ENCODE measurements at places on chromosomes 3 and 15.

- DNase-seq: no peak
Measured at GRCh38 chr15:66757521-66757920, 55.5 kb downstream of the SMAD6 start.

DNA sequence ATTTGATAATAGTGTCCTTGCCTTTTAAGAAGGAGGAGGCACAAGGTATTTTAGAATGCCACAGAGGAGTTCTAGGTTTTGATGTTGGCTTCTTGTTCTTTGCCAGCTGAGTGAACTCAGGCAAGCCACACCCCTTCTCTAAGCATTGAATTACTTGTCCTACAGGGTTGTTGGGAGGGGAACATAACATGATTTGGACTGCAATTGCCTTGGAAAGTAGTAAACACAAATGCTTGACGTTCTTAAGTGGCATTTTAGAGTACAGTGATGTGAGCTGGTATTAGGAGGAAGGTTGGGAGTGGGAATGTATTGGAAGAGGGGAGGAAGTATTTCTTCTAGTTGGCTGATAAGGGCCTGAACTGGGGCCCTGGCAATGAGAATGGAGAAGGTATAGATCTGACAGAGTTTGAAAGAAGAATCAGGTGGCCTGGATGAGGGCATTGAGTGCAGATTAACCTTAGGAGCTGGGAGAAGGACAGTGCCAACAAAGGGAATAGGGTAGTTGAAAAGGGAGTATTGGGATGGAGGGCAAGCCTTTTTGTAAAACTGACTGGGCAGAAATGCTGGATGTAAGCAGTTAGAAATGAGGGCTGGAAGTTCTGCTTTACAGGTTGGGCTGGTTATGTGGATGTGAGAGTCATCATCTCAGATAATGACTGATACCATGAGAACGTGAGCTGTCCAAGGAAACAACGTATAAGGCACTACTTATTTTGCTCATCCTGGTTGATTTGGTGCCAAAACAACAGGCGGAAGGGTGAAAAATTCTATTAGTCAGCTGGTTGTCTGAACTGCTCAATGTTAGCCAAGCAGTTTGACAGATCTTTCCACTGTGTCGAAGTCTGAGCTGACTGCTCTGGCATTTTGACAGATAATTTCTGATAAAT lies 16.7 kb downstream of the KAT2B start:
- peak; percentile 45 for DNase-seq

DNA sequence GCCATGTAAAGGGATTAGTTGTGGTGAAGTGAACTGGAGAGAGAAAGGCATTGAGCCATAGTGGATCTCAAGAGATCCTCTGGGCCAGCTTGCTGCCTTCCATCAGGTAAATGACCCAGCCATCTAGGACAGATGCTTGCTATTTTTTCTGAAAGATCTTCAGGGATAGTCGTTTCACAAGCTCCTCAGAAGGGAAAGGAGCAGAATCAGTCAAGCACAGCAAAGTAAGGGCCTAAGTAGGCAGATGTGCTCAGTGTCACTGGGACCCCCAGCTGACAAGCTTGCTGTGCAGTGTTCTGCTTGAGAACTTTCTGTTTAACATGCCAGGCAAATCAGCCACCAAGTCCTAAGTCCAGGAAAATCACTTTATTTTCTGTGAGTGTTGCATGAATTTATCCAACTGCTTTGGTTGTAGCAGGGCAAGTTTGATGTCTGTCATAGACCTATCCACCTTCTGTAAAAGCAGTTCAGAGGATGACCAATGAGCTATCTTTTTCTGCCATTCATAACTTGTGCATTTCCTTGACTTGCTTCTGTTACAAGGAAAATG lies 319.8 kb downstream of the IL5RA start:
- no peak for DNase-seq

GRCh38 chr3:108946292-108947285 lies 7.1 kb downstream of the GUCA1C start:
- DNase-seq: peak; percentile 49

GRCh38 chr15:47908486-47908885 lies 191.2 kb downstream of the SEMA6D start:
- no peak for DNase-seq

DNA sequence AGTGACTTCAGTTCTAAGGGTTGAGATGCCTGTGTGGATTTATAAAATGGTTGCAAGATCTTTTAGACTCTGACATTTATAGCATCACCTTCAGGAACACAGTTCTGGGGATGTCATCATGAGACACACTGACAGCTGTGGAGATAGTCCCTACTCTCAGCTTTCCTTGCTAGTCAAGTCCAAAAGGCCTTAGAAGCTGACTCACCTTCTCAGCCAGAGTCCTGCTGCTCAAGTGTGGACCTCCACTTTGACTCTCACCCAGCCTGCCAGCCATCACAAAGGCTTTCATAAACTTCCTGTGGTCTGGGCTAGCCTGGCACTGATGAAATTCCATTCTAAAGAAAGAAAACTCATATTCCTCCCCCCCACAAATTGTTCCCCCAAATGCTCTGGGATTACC lies 44.8 kb downstream of the TMEM39A start:
- DNase-seq: no peak

GRCh38 chr15:52737720-52738119 lies 52.4 kb downstream of the ONECUT1 start:
- DNase-seq: no peak

GRCh38 chr3:124094496-124094895 lies 102.6 kb upstream of the ROPN1 start:
- no peak for DNase-seq

GRCh38 chr3:97265237-97266005 lies 451.0 kb downstream of the EPHA6 start:
- DNase-seq: no peak

- DNase-seq: no peak
Measured at GRCh38 chr15:25171856-25172687, 217.3 kb downstream of the SNRPN start.

DNA sequence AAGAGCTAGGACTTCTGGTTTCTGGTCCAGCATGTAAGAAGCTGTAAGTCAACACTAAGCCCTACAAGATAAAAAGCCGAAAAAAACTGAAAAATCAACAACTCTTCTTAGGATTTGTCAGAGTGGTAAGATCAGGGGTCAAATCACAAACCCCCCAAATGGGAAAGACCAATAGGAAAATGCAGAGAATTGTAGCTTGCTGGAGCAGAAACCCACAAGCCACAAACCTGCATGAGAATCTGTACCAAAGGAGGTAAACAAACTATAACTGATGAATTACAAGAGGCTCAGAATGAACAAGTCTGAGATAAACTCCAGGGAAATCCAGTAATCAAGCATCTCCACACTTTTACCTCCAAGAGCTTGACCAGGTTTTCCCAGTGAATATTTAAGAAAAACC lies 36.0 kb downstream of the RFX7 start:
- DNase-seq: no peak

DNA sequence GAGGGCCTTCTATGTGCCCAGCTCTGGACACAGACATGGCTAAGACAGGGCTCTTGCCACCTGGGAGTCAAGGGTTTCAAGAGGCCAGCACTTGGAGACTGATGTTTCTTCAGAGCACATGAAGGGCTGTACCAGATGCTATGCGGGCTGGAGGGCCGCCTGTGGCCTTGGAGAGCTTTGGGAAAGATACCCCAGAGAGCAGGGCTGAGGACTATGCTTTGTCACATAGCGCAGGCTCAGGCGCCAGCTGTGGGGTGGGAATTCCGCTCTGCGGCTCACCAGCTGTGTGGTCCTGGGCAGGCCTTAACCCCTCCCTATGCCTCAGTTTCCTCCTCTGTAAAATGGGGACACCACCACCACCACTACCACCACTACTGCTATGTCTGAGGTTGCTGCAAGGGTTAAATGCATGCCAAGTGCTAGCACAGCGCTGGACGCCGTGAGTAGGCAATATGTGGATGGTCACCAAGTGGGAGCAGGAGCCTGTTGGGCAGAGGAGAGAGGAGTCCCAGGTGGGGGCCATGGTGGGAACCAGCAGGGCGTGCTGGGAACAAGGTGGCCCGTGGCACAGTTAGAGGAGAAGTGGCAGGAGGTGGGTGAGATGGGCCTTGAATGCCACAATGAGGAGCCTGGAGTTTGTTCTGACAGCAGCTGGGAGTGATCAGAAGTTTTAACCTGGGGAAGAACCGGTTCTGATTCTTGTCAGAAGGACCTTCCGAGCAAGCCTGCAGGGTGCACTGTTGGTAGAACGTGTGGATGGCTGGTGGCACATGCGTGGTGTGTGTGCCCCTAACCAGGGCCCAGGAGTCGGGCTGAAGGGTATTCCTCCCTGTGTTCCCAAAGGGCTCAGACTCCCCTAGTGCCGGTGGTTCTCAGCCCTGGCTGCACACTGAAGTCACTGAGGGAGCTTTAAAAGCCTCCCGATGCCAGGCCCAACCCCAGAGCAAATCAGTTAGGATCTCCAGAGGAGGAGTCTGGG lies 41.7 kb downstream of the FEM1B start:
- no peak for DNase-seq

DNA sequence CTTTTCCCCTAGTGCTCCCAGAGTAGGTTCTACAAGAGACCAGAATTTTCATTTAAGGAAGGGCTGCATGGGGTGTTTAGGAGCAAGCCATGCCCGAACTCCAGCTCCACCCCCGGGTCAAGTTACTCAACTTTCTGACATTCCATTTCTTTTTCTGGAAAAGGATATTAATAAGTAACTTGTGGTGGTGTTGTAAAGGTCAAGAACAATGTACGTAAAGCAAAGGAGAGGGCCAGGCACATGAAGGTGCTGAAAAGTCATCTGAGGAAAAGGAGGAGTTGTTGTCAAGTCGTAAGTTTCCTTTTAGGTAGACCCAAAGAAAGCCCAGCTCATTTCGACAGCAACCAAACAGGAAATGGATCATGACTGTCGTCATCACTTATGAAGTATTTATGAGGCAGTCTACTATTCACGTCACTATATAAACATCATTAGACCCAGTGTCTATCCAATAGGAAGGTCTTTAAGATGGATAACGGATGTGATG lies 319.6 kb upstream of the IL12A start:
- DNase-seq: no peak

DNA sequence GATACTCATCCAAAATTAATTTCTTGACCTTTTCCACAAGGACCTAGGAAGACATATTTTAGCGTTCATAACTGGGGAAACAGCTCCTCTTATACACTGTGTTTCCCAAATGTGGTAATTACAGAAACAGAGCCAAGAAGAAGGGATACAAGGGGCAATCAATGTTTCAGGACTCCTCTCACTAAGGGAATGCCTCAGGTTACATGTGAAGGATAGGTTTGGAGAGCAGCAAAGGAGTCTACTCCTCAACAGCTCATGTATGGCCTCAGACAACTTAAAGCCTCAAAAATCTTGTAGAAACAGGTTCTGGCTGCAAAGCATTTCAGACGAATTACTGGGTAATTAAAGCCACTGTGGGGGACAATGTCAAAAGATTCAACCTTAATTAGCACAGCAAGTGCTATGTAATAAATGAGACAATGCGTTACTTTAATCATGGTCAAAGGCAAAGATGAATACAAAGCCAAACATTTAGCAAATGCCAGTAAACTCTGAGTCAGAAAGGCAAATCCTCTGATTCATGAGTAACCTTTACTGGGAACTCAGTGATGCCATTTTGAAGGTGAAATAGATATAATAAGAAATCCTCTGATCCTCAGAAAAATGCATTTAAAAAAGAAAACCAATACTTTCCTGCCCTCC lies 1111.2 kb downstream of the TUSC7 start:
- no peak for DNase-seq

DNA sequence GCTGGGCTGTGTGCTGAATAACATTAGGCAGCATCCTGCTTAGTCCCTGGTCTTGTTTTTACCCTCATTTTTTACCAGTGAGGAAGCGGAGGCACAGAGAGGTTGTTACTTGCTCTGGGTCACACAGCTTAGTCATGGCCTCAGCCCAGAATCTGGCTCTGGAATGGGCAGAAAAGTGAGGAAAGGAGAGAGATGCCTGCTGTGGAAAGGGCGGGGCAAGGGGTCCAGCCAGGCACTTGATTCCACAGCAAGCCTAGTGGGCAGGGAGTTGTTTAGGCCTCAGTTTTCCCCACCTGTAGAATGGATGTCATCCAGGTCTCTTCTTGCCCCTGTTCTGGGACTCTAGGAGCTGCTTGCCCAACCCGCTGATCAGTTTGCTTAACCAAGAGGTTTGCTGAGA lies 35.9 kb downstream of the SLC6A6 start:
- no peak for DNase-seq

GRCh38 chr3:114456742-114457141 lies 162.9 kb downstream of the TIGIT start:
- DNase-seq: no peak

GRCh38 chr3:158991146-158991705 lies 189.4 kb downstream of the MFSD1 start:
- no peak for DNase-seq

DNA sequence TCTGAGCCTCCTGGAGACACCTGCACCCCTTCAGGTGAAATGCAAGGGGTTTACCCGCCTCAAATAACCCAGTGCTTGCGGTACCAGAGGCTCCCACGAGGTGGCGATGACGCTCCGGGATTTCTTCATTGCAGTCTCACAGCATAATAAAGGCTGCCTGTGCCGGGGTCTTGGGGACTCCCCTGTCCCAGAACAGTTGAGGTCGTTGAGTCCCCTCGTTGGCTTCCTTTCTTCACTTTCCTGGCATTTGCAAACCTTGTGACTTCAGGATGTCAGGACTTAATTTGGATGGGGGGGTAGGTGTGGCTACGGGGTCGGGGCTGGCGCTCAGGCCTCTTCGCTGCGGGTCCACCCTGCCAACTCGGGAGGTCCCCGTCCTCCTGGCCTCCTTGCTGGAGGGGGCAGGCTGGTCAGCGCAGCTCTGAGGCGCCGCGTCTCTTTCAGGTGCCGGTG lies 1.3 kb downstream of the GNAT1 start:
- DNase-seq: peak; percentile 75

DNA sequence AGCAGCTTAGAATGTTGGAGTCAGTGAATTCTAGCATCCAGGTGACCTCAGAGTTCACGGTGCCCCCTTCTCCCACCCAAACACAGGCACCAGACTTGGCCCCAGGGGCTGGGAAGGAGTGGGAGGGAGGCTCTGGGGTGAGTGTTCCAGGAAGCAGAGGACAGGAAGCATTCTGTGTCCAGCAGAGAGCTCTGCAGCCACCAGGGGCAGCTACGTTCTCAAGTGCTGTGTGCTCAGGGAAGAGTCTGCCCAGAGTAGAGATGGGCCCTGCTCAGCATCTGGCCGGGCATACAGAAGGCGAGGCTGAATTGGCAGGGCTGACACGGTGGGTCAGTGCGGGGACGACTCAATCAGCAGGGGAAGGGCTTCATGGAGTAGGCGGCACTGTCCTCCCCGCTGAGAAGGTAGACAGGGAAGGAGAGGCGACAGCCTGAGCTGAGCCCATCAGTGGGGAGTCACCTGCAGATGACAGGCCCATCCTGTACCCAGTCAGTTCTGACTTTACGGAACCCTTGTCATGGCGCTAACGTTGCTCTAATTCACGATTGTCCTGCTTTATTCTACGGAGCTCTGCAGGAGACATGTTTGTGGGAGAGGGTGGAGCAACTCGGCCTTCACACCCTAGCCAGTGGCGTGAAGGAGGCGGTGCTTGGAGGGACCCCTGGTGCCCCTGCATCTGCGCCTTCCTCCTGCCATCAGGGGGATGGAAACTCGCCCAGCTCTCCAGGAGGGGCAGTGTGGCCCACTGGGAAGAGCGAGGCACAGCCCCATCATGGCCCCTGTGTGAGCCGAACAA lies 82.2 kb downstream of the C3orf70 start:
- peak; percentile 52 for DNase-seq

Measured in urothelium cell line (cell line).